A172 (cell line): ENCODE measurements at places on chromosomes 16 and 17. TPM values are rescaled to one million over a fixed set of nuclear protein-coding genes. Genes with fewer than 3 reads are reported as not detected.
A peak's percentile ranks its signal among the peaks of the same experiment; 100 is the strongest.

DNA sequence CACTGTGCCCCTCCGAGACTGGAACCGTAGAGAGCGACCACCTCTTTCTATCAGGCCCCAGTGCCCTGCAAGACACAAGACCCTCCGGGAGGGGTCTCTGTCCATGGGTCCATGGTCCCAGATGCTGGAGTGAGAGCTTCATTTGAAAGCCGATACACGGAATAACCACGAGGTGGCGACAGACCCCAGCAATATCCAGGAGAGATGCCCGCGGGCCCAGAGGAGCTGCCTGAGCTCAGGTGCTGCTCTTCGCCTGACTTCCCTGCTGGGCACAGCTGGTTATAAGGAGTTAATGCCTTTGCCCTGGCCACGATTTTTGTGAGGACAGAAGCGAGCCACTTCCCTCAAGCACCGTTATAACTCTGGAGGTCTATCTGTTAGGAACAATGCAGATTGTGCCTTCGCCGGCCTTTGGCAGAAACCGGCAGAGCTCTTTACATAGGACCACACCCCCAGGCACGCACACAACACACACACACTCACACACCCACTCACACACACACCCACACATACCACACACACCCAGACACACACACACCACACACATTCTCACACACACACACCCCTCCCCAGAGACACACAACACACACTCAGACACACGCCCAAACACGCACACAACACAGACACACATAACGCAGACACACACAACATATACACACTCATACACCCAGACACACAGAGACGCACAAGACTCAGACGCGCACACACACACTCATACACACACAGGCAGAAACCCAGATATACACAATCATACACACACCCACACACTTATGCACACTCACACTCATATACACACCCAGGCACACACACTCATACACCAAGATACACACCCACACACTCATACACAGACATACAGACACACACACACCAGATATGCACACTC is 436.4 kb downstream of the SOX9 start:
- peak; percentile 75 for DNase-seq

GRCh38 chr17:83062011-83062817 is 17.2 kb upstream of the METRNL start:
- no peak for DNase-seq

DNA sequence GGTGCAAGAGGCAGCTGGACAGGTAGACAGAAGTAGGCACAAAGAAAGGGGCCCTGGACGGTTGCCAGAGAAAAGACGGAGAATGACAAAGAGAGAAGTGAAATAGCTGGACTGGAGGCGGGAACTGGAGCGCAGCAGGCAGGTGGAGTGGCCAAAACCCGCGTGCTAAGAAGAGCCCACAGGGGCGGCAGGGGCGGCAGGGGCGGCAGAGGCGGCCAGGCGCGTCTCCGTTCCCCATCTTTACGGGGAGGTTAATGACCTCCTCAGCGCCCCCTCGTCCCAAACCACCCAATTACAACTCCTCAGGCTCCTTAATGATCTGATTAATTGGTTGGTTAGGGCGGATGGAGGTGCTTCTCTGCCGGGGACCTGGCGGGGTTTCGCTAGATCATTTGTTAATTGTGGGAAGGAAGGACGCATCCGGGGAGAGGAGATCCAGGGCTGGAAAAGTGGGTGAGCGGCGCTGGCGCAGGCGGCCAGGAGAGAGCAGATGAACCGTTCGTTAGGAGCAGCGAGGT is 15.4 kb upstream of the HOXB9 start:
- no peak for DNase-seq

GRCh38 chr17:9537177-9537776 is 38.3 kb downstream of the STX8 start:
- DNase-seq: no peak

GRCh38 chr16:55389426-55390073 is 65.5 kb downstream of the IRX6 start:
- no peak for DNase-seq

DNA sequence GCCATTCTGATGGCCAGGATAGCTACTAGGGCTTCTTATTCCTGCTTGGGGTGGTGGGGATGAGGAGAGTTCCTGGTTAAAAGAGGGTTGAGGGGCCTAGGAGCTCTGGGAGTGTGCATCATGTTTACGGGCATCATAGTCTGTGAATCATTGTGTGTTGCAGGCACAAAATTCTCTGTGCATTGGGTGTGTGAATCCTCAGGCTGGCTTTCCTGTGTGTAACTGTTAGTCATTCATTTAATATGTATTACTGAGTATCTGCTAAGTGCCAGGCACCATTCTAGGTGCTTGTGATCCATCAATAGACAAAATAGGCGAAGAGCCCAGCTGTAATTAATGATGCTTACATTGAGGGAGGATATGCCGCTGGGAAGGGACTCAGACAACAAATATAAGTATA is 5.8 kb downstream of the PPY start:
- no peak for DNase-seq

DNA sequence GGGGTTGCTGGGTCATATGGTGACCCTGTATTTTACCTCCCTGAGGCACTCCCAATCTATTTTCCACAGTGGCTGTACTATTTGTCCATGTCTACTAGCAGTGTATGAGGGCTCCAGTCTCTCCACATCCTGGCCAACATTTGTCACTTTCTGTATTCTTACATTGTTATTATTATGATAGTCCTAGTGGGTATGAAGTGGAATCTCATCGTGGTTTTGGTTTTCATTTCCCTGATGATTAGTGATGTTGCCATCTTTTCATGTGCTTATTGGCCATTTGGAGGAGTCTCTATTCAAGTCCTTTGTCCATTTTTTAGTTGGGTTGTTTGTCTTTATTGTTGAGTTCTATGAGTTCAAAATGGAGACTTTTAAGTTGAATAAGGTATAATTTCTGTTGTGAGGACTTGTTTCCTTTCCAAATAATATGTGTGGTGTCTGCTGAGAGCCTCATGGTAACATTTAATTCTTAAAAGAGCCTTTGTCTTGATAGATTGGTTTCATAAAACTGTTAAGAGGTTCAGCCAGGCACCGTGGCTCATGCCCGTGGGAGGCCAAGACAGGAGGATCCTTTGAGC is 108.2 kb downstream of the RPTOR start:
- no peak for DNase-seq

- DNase-seq: peak; percentile 57
These were observed 102.9 kb downstream of the NLK start for GRCh38 chr17:28145348-28145747.

DNA sequence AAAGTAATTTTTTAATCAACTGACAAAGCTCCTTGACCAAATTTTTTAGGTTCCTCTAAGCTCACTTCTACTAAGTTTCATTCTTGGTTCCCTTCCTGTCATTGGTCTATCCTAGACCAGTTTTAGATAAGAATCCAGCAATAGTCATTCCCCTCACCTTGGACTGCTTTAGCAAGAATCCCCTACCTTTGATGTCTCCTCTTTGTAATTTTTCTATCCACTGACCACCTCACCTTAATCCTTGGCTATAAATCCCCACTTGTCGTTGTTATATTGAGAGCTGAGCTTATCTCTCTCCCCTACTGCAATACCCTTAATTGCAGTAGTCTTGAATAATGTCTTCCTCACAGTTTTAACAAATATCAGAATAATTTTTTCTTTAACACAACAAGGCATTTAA is 107.2 kb downstream of the USP32 start:
- no peak for DNase-seq

DNA sequence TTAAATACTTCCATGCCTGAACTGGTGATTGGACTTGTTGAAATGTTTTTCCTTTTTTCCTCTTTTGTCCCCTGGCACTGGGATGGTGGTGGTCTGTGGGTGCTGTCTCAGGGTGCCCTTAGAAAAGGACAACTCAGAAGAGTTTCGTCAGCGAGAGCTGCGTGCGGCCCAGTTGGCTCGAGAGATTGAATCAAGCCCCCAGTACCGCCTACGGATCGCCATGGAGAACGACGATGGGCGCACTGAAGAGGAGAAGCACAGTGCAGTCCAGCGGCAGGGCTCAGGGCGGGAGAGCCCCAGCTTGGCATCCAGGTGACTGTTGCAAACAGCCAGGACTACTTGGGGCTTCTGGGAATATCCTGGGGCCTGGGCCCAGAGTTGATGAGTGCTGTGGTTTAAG is 6.9 kb downstream of the ATXN2L start:
- DNase-seq: no peak

DNA sequence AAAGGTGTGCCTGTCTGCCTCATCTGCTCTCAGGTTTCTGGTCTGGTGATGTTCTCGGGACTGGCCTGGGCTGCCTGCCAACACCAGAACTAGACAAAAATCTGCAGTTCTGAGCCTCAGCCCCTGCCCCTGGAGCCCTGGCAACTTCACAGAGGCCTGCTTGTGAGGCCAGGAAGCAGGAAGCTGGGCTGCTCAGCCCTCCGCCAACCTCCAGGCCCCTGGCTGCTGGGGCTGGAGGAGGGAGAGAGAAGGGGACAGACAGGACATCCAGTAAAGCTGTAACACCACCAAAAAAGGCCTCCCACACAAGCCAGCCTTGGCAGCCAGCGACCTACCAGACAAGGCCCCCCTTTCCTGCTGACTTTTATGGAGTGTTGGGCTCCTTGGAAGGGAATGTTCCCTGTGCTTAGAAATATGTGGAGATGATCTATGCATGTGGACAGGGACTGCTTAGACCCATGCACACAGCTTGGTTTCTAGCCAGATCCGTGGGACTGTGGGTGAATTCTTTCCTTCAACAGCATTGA is 157.6 kb downstream of the XYLT1 start:
- DNase-seq: no peak

GRCh38 chr17:7004398-7005253 is 7.8 kb upstream of the RNASEK start:
- peak; percentile 78 for DNase-seq

KIF19 gene
- total RNA-seq: not detected in 2 replicates

SOCS3 gene
- 51.0 and 60.2 TPM in 2 replicates for total RNA-seq
